Fibroblast of skin of abdomen (primary cell): ENCODE measurements at places on chromosomes 3 and 15.

DNA sequence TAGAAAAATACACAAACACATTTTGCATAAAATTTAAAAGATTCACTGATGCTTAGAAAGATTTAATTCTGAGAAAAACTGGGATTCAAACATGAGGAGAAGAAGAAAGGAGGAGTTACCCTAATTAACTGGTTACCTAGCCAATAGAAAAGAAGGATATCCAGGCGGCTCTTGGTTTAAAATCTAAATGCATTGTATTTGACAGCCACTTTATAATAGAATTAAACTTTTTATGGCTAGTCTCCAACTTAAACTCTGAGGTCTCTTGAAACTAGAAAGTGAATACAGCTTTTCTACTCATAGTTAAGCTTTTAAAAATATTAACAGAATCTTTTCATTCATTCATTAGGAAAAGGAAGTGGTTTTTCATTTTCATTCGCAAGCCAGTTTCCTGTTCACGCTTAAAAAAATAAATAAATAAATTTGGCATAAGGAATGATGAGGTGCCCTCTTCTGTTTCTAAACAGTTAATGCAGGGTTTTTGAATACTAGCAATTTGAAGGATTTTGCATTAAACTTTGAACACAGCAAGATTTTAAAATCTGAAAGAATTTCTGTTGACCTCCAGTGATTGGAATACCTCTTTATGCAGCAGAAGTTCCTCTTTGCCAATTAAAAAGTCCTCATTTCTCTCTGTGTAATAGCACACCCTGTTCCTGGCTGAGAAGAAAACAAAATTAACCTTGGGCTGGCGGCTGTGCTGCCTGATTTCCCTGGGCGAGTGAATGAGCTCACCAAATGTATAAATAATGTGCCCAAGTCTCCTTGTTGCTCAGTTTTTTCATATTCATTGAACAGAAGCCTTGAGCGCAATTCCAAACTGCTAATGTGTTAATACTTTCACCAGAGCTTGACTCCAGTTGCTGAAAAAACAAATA lies 105.1 kb downstream of the ZMAT3 start:
- peak; percentile 29 for DNase-seq

DNA sequence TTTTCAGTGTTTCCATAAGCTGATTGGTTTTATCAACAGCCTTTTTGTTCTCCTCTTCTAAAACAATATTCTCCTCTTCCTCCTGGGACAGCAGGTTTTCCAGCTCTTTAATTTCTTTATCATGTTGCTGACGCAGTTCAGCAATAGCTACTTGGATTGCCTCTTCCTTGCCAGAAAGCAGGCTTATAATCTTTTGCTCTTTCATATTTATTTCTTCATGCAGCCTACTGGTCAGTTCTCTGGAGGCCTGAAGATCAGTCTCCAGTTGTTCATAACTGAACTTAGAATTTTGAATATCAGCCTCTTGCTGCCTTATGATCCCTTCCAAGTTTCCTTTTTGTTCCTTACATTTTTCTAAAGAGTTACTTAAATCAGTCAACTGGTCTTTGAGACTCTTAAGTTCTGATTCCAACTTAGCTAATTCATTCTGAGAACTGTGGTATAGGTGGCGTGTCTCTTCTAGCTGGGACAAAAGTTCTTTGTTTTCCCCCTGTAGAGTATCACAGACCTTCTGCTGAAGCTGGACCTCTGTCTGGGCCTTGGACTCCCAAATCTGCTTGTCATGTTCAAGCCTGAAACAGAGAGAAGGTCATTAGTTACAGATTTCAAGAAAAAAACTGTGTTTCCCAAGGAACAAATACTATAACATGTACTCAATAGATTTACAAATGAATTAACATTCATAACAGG lies 31.5 kb upstream of the HCLS1 start:
- no peak for DNase-seq

- DNase-seq, result no peak
Observed at GRCh38 chr3:120028271-120029047, 65.8 kb downstream of the GSK3B start.

DNA sequence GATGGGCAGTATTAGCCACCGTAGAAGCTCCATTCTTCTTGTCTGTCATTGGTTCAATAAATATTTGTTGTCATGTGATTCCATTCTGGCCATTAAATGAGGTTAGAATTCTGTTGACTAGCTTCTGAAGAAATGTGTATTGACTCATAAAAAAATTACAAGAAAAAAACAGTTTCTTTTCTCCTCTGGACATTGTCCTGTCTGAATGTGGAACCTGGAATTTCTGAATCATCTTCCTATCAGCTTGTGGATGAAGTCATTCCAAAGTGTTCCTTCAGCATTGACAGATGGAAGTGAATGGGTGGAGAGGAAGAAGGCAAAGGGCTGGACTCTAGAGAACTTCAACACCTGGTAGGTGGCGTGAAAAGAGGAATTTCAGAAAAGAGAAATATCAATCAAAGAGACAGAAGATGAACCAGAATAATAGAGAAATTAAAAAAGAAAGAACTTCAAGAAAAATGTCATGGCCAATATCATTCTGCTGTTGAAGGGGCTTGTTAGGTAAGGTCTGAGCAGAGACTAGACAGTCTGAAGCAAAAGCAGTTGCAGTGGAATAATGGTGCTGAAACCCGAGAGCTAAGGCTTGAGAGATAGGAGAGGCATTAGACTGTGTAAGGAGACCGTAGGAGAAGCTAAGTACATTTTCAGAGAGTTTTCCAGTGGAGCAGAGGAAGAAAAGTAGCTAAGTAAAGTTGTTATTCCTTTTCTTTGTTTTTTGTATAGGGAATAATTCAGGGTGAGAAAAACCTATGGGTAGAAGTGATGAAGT lies 806.6 kb downstream of the SQOR start:
- peak; percentile 80 for DNase-seq

DNA sequence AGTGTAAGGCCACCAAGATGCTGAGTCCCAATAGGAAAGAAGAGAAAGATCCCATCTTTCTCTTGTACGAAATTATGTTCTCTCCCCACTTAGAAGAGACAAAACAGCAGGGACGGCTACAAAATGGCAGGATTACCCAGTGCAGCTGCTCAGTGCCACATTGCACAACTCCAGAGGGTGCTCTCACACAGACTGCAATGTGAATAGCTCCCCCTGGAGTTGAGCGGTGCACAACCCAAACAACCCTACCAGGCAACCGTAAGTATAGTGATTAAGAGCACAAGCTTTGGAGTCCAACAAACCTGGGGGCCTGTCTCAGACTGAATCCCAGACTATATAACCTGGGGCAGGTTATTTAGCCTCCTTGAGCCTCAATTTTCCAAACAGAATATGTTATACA lies 3.1 kb upstream of the BHLHE40 start:
- peak; percentile 71 for DNase-seq

- no peak for DNase-seq
Observed at GRCh38 chr3:154552338-154552737, 122.3 kb upstream of the GPR149 start.

DNA sequence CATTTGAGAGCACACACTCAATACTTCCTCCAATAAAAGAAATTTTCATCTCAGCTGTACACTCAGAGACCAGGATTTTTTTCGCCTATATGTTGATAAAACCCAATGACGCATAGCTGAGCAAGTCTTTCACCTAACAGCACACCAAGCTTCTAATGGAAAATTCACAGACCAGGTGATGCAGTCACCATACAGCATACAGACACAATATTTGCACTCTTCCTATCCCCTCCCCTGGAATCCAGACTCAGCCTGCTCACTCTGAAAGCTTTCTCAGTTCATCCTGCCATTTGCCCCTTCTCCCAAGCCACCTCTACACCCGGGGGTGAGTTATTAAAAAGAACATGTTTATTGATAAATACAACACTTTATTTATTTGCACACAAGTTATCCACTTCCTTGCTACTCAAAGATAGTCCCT lies 1.7 kb downstream of the TBC1D5 start:
- DNase-seq, result peak; percentile 38

DNA sequence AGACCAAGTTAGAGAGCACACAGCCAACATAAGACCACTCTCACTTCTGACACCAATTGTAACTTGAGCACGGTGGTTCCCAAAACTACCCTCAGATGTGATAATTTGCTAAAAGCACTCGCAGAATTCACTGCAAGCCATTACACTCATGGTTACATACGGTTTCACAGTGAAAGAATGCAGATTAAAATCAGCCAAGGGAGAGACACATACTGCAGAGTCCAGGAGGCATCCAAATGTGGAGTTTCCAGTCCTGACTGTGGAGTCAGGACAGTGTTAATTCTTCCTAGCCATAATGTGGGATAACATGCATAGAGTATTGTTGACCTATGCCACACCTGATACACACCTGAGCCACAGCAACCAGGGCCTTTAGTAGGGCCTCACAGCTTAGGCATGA lies 956.4 kb downstream of the NTRK3 start:
- DNase-seq, result peak; percentile 31

- DNase-seq, result no peak
Observed at GRCh38 chr15:90459368-90459767, 70.4 kb upstream of the CRTC3 start.

- DNase-seq, result peak; percentile 70
Observed at GRCh38 chr15:59306520-59307164, 66.0 kb downstream of the MYO1E start.

DNA sequence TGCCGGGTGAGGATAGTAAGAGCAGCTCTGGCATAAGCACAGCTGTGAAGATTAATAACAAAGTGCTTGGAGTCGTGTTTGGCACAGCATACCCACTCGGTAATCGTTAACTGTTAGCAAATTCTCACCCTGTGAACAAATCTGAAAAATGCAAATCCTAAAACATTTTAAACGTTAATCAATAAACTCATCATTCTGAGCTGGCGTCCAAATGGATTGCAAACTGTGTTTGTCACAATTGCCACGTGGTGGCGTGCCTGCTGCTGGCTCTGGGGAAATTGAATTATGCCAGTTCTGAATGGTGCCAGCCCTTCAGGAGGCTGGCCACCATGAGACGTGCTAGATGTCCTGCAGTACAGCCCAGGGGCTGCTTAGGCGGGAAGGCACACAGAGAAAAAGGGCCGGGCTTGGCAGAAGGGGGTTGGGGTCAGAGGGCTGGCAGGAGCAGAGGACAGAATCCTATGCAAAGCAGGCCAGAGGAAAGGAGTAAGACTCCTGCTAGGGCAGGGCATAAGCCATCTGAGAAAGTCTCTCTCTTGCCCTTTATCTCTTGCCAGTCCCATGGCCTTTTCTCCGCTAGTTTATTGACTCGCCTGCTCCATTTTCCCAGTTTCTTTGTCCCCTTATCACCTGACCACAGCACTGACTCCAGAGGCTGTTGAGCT lies 22.1 kb upstream of the POLG start:
- DNase-seq, result no peak

GRCh38 chr3:181363231-181363630 lies 348.5 kb upstream of the SOX2 start:
- DNase-seq, result no peak

GRCh38 chr3:31840252-31840651 lies 140.8 kb downstream of the OSBPL10 start:
- no peak for DNase-seq

- no peak for DNase-seq
Observed at GRCh38 chr3:137202941-137203340, 245.2 kb downstream of the IL20RB start.
